ENCODE measurements at places on chromosomes 1 and 21.

DNA sequence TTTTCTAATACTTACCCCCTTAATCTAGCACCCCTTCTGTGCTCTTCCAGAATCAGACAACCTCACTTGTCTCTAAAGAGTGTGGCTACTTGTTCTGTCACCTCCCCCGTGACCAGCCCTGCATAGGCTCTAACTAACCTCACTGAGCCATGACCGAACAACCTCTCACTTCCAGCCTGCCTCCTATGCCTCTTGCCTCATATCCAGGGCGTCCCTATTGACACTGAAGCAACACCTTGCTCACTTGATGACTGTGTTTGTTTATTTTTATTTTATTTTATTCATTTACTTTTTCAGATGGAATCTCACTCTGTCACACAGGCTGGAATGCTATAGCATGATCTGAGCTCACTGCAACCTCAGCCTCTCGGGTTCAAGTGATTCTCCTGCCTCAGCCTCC is 235.1 kb upstream of the B3GALT2 start:
- DNase-seq: no peak

DNA sequence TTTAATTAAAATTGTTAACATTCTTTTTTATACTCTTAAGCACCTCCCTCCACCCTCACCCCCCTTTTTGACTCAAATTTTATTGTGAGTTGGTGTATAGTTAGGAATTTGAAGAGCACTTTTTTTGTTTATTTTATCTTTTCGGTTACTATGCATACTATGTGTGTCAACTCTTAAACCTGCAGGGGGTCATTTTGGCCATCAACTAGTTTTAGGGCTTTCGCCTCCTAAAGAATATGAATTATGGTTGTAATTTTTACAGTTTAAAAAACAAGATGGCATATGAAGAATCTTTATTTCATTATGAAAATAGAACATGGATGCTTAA is 9.7 kb downstream of the BACH1 start:
- DNase-seq: no peak

GRCh38 chr1:1286313-1287261 is 6.4 kb downstream of the SCNN1D start:
- DNase-seq: no peak

GRCh38 chr1:159554261-159554660 is 18.5 kb upstream of the OR10J5 start:
- no peak for DNase-seq

DNA sequence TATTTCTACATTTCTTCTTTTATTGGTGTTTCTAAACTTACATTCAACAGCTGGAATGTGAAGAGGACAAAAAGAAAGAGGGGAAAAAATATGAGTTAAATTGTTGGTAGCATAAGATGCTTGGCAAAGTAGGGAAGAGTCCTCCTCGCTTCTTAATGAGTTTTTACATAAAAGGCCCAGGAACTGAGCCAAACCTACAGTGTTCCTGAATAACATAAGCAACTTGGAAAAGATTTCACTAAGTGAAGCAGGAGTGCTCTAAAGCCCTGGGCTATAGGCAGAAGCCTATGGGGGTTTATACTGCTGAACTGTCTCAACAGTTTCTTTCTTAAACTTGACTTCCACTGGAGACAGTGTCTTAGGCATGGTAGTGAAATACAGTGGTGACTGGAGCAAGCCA is 115.0 kb upstream of the USP25 start:
- no peak for DNase-seq

GRCh38 chr21:34553151-34553952 is 41.3 kb upstream of the KCNE1 start:
- peak; percentile 48 for DNase-seq

GRCh38 chr1:32247983-32248889 is 1.2 kb downstream of the FAM167B start:
- DNase-seq: peak; percentile 63

DNA sequence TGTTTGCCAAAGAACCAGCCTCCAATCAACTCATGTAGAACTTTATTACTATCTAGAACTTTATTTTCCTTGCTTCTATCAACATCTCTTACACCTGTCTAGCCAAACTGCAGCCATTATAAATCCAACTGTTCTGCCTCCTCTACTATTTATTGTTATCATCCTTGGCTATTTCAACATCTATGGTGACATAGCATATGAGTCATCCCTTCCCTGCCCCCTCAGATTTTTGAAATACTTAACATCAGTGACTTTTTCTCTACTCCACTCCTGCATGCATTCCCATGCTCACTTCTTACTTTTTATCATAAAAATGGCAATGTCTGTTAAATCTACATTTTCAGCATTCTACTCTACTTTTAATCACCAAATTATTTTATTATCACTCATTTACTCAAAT is 544.9 kb upstream of the NEGR1 start:
- peak; percentile 45 for DNase-seq

- DNase-seq: no peak
These were observed 4.3 kb downstream of the SLC30A1 start for GRCh38 chr1:211574705-211575104.

DNA sequence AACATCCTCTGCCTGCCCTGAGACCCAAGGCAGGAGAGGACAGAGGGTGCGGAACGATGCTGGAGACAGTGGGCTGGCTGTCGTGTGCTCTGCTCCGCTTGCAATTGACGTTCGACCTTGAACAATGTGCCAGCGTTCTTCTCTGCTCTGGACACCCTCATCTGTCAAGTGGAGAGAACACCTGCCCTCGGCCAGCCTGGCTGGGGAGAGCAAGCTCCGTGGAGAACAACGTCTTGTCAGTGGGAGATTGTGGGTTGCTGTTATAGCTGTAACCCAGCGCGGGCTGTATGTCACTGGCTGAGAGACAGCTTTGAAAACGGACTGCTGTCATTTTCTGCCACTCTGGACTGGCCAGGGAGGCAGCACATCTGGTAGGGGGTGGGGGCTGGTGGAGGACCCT is 14.7 kb downstream of the KIAA1614 start:
- no peak for DNase-seq

DNA sequence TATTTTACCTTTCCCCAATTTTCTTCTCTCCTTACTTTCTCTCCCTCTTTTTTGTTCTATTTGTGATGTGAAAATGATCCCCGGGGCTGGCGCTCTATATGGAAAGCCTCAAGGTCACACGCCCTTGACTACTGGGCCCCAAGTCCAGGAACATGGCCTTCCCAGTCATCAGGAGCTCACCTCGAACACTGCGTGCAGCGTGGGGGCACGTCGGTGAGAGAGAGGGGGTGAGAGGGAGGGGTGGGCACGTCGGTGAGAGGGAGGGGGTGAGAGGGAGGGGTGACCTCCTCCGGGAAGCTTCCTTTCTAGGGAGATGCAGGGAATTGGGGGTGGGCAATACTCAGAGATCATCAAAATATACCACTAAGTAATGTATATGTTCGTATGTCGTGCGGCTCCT is 94.6 kb upstream of the TMPRSS2 start:
- DNase-seq: no peak

DNA sequence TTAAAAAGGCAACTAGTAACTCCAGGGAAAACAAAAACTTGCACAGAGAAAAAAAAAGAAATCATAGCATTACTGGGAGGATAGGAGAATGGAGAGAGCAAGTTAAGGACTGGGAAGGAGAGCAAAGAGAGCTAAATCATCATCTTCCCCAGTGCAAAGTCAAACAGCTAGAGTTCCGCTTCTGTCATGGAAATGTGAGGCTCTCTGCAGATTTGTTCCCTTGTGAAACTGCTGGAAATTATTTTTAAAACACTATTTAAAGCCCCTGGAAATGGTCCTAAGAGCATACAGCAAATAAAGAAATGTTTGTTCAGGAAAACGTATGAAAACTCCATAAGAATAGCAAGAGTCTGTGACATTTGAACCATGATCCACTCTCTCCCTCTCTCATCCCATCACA is 64.6 kb downstream of the CAMK2N1 start:
- no peak for DNase-seq

DNA sequence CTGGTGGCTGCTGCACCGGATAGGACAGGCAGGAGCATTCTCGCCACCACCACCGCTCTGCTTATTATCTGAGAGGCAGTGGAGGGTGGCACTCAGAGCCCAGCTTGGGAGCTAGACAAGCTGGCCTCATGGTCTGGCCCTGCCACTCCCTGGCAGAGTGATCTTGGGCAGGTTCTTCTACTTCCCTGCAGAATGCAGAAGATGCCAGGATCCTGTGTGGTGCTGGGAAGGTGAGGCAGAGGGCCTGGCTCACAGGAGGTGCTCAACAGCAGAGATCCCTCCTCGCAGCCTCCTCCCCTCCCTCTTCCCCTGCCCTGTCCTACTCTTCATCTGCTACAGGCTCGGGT is 60.4 kb downstream of the ARHGEF10L start:
- DNase-seq: no peak

GRCh38 chr21:30942192-30942591 is 60.8 kb upstream of the KRTAP11-1 start:
- no peak for DNase-seq

- DNase-seq: no peak
These were observed 29.1 kb downstream of the TBX15 start for GRCh38 chr1:118958937-118959631.

GRCh38 chr21:15240848-15241247 is 176.0 kb upstream of the NRIP1 start:
- DNase-seq: no peak

DNA sequence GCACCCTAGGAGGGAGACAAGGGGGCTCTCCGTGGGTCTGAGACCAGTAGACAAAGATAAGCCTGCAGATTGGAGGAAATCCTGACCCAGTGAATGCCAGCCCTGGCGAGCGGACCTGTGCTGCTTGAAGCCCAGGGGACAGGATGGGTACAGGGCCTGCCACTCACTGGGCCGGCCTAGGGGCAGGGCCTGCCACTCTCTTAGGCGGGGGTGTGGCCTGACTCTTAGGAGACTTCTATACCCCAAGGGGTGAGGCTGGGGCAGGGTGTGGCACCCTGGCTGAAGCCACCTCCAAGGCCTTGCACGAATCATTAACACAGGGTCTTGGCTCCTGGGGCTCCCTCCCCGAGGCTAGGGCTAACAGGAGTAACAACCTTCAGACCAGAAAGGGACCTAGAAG is 30.7 kb downstream of the TRIM62 start:
- no peak for DNase-seq

- DNase-seq: no peak
These were observed 19.2 kb downstream of the SPRTN start for GRCh38 chr1:231357187-231357772.

- no peak for DNase-seq
These were observed 2.9 kb upstream of the DHRS3 start for GRCh38 chr1:12620931-12621330.

DNA sequence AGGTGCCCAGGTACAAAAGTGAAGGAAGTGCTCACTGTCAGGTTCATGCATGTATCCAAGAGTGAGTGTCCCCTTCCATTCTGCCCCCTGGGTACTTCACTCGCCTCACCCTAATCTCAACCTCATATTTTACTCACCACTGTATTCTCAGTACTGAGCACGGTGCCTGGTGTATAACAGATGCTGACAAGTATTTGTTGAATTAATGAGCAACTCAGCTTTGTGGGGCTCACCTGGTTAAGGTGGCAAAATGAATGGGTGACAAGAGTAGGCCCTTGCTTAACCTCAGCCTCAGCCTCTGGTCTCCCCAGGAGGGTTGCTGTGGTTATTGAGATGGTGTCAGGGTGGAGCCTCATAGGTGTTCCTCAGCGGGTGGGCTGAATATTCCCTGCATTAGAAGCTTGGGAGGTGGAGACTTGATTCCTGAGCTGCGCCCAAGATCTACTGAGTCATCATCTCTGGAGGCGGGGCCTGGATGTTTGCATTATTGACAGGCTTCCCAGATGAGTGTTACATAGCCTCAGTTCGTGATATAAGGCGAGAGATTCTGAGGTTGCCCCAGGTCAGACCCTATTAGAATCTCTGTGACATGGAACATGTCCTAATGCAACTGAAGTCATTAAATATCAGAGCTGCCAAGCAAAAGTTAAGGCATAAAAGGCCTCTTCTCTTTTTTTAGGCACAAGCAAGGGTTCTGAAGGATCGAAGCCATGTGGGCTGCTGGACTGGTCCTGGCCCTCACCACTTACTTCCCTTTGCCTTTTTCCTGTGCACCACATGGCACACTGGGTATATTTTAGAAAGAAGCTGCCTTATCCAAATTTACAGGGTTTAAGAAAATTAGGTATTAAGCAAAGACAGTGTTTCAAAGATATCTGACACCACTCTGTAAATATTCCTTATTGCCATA is 39.2 kb downstream of the SYT6 start:
- peak; percentile 73 for DNase-seq

DNA sequence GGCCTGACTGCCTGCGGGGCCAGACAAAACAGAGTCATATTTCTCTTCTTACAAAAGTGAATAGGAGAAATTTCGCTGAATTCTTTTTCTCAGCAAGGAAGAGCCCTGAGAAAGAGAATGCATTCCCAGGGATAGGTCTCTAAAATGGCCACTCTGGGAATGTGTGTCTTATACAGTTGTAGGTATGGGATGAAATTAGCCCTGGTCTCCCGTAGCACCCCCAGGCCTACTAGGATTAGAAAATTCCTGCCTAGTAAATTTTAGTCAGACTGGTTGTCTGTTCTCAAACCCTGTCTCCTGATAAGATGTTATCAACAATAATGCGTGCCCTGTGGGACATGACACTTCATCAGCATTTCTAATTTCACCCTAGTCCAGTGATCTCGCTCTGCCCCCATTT is 920.1 kb downstream of the LTN1 start:
- DNase-seq: no peak

GRCh38 chr1:89547563-89548116 is 23.0 kb downstream of the LRRC8B start:
- peak; percentile 57 for DNase-seq

DNA sequence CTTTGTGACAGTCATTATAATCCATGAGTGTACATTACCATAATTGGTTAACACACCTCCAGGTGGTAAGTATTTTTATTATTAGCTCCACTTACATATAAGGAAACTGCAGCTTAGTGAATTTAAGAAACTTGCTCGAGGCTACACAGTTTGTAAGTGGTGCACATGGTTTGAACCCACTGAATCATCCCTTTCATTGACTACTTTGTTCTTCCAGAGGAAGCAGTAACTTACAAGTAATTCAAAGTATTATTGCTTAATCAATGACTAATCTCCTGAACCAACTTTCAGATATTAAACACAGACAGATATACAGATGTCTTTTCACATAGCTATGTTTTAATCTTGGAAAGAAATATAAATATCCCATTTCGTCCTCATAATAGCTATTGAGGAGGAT is 18.7 kb upstream of the CLDN8 start:
- DNase-seq: peak; percentile 26

Data from brain microvascular endothelial cell (primary cell).